ENCODE measurements at places on chromosomes 7 and 10.

GRCh38 chr10:85188770-85189484 is 860.5 kb downstream of the CCSER2 start:
- DNase-seq = no peak

GRCh38 chr10:74011770-74012169 is 13.9 kb downstream of the VCL start:
- DNase-seq = no peak

DNA sequence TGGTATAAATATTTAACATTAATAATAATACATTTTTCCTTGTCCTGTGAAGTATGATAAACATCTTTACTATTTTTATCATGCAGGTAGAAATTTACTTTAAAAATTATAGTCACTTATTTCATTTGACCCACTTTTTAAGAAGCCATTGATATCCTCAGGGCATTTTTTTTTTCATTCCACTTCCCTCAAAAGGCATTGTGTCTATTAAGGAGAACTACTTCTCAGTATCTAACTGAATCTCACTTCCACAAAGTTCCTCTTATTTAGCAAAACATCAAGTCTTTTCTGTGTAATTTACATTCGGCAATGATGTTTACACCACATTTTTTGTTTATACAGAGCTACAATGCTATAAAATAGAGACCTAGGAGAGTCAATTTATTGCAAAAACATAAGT is 388.2 kb upstream of the AKR1E2 start:
- no peak for DNase-seq

DNA sequence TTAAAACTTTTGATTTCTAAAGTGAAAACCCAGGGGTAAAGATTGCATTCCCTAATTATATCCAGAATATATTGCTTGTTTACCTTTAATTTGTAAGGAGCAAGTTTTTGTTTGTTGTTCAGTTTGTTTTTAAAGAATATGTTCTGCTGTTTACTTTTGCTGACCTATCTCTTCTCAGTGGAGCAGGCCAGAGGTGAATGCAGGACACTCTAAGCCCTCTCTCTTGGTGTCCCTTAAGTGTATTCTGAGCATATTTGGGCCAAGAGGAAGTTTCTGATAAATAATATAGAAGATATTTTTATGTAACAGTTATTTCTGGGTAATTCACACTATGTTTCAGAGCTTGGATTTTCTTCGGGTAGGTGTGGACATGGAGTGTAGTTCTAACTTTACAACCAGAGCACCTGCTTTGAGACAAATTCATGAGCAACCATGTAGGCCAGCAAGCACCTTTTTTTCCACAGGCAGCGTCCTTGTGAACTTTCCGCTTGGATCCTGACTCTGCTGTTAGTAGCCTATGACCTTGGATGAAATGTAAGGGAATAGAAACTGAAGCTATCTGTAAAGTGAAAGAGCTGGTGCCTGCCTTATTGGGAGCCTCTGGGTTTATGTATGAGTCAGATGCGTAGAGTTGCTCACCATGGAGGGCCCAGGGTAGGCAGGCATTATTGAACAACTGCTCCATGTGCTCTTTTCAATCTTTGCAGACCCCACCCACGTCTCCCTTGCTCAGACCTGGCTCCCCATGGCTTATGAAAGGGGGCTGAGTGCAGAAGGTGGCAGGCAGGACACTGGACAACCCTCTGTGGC is 16.1 kb downstream of the OGDH start:
- no peak for DNase-seq

- DNase-seq = no peak
Measured at GRCh38 chr10:92180399-92180798, 110.5 kb downstream of the CPEB3 start.

- no peak for DNase-seq
Measured at GRCh38 chr7:141431711-141432110, 119.5 kb upstream of the AGK start.

DNA sequence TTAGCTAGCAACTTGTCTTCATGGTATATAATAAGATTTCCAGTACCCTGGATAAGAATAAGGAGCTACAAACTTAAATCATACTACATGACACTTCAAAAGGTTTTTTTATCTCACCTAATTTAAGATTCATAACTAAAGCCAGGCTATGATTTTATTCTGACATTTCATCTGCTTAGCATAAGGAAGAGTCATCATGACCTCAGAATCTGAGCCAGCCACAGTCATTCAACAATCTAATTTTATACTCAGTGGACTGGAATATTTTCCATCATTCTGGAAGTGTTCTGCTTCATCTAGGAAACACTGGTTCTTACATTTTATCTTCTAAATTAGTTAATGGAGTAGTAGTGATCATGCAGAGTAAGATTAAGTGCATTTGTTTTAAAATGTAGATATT is 102.1 kb upstream of the KCND2 start:
- DNase-seq = no peak

DNA sequence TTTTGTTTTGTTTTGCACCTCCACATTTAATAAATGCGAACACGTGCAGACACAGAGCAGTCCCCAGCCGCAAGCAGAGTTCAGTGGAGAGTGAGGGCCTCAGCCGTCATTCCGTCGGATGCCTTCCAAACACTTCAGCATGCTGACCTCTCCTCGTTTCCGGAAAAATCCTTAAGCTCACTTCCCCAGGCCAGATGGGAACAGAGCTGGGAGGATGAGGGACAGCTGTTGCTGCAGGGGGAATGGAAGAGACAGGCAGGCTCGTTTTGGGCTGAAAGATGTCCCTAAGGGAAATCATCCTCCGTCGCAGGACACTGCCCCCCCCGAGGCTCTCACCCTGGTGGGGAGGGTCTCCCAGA is 17.2 kb upstream of the FGFR2 start:
- DNase-seq = no peak

DNA sequence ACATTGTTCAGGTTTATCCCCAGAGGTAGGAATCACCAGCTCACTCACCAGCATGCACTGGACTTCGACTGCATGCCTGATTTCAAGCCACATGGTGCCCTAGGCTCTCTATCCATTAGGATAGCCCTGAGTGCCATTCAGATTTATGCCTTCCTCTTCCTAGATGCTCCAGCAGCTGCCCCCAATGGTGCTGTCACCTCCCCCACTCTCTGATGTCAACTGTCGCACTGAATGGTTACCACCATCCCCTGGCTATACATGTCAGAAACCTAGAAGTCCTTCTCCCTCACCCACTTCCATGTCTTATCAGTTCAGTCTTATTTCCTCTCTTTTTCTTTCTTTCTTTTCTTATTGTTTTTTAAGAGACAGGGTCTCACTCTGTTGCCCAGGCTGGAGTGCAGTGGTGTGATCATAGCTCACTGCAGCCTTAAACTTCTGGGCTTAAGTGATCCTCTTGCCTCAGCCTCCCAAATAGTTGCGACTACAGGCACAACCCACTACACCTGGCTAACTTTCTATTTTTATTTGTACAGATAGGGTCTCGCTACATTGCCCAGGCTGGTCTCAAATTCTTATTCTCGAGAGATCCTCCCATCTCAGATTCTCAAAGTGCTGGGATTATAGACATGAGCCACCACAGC is 2.9 kb downstream of the SFXN4 start:
- DNase-seq = no peak

GRCh38 chr7:113835367-113835766 is 83.4 kb downstream of the PPP1R3A start:
- DNase-seq = no peak

DNA sequence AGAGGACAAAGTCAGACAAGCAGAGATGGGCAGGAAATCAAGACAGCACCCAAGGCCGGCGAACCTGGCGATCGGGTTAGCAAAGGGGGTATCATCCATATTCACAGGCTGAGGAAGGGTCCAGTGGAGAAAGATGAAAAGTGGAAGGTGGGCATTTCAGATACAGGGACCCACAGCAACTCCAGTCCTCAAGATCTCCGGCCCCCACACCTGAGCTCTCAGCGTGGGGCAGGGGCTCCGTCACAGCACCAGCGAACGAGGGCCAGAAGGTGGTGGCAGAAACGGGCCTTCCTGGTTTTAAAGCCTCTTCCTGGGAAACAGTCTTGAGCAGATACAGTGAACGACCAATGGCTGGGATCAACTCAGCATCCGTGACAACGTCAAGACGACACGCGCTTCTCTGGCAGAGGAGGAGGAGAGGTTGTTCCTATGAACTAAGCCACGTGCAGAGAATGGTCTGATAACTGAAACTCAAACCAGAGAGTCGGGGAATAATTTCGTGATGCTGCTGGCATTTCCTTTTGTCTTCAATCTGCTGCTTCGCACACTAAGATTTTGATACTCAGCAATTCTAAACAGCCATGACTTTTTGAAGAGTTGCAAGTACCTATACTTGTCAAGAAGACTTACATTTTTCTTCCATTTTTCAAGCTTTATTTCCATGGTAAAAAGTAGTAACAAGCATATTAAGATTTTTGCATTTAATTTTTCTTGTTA is 219.8 kb downstream of the ZMYND11 start:
- no peak for DNase-seq

Measured in CD4-positive, alpha-beta T cell treated with Interleukin-1 beta for 1 hour (primary cell).